H4 (cell line): ENCODE measurements at places on chromosomes 11 and 22.
A peak's percentile ranks its signal among the peaks of the same experiment; 100 is the strongest.

DNA sequence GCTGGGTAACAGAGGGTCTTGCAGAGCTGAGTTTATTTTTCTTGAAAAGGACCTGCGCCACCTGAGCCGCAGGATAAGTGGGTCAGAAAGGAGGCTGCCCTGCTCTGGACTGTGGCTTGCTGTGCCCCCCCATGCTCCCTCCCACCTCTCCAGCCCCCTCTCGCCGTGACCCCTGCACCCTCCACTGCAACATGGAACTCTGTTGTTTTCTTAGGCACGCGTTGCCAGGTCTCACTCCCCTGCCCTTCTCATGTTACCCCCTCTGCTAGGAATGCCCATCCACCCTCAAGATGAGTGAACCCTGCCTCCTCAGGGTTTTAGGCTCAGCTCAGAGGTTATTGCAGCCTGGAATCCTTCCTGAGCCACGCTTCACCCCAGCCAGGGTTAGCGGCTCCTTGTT, 10.8 kb downstream of the ETS1 start:
- DNase-seq: no peak

- peak; percentile 69 for DNase-seq
Measured at GRCh38 chr11:112968941-112969713, 7.9 kb downstream of the NCAM1 start.

DNA sequence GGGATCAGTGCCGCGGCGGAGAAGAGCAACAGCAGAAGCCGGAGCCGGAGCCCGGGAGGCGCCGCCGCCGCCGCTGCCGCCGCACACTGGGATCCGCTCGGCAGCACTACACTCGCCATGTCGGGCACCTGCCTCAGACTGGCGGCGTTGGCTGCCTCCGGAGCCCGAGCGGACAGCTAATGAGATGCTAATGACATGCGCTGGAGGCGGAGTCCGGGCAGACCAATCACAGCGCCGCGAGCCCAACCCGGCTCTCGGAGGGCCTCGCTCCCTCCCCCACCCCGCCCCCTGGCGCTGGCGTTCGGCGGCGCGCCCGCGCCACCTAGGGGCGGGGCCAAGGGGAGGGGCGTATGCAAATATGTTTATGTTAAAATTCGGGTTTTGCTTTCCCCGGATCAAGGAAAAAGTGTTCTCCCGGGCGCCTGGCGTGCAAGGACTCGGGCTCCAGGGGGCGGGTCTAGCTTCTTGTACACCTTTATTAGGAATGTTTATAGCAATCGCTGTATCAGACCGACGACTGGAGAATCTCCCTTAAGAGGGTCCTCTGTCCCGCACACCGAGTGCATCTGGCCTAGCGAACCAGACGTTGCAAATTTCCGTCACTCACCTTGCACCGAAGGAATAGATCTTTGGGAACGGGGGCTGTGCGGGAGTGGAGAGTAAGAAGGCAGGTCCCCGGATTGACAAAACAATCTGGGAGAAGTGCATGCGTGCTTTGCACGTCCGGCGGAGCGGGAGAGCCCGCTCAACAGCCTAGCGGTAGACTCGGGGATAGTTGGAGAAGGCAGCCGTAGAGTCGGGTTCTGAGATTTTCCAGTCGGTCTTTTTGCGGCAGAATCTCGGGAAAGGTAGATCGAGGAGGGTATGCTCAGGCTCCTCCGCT, at the start of gene CADM1:
CADM1 (minus strand) TSS at position 140 of the 883 bp plus-strand sequence.
- peak; percentile 96 for DNase-seq

GRCh38 chr11:117640041-117640440, 157.0 kb downstream of the DSCAML1 start:
- DNase-seq: no peak

DNA sequence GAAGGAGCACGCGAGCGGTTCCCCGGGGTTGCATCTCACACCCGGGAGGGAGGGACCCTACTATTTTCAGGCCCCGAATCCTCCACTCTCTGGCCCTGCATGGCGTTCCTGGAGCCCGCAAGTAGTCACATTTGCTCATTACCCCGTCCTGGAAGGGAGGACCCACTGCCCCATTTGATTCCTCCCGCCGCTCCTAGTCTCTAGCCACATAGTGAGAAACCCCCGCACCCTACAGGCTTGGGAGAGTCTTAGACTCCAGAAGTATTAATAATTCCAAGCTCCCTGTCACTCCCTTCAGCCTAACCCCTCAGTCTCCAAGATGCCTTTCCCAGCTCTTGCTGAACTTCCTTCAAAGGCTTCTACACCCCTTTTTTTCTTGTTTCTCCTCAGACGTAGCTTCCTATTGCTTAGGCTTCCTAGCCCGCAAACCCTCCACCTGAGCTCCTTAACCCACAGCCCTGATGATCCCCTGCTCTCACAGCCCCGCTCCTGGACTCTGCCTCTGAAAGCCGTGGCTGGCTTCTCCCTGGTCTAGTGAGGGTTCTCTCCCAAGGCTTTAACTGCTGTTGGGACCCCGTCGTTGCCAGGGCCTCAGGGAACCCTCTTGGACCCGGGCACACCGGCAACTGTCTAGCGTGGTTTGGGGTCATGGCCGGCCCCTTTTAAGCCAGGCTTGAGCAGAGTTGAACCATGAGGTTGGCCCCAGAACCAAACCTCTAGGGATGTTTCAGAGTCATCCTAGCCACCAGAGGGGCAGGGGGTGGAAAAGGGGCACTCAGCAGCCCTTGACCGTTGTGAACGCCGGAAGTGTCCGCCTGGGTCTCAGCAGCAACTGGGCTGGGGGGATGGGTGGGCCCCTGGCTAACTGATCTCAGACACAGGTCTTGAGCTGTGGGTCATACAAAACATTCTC, 862 bp downstream of the GGA1 start:
- no peak for DNase-seq

DNA sequence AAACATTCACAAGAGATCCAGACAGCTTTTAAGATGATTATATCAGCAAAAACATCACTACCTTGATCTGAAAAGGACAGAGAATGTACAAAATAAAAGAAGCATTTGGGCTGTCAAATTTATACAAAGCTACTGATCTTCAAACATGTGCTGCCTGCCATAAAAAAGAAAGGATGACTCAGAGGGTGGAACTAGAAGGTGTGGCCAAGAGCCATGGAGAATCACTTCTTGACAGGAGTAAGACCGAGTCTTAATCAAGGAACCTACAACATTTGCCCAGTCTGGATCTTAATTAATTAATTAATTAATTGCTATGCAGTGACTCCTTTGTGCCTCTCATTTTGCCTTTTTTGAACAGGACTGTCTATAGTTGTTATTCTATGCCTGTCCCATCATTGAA, 33.2 kb downstream of the C11orf96 start:
- no peak for DNase-seq

- DNase-seq: no peak
Measured at GRCh38 chr22:23395530-23396361, 184.3 kb downstream of the IGLL1 start.

- peak; percentile 77 for DNase-seq
Measured at GRCh38 chr11:67006029-67006884, 16.7 kb upstream of the SYT12 start.
